T-helper 17 cell (primary cell): ENCODE measurements at places on chromosomes 3 and 15. TPM values are rescaled to one million over a fixed set of nuclear protein-coding genes. Genes with fewer than 3 reads are reported as not detected.

CCR3 gene
- 0.37 TPM for total RNA-seq

TMEM212 gene
- total RNA-seq = not detected

C3orf20 gene
- total RNA-seq = 0.12 TPM

DNA sequence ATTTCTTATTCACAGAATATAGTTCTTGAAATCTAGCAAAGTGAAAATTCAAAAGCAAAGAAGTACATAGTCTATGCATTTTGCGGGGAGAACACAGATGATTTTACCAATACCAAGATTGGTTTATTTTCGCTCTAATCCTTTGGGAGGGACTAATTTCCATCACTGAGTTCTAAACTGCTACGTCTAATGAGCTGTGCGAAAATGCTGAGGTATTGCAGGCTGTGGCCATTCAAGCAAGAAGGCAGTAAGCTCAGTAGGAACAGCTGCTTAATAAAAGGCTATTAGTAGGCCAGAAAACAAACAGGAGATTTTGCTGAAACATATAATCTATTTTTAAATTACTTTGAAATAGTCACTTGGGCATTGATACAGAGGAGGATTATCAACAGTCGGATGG, 379.0 kb downstream of the CNTN4 start:
- no peak for DNase-seq

DNA sequence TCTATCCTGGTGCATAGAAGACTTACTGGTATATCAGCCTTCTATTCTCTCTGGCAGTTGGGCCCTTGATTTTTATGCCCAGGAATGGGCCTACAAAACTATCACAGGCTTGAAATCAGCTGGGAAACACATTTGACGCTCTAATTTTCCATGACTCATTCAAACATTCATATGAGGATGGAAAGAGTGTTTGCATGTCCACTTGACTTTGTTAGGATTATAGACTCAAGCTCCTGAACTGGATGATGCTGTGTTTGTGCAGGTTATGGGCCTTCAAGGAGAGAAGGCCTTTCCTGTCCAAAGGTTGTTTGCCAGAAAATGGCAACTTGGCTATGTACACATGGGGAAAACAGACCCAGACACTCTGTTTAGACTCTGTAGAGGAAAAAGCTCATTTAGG, 219.9 kb downstream of the GAP43 start:
- DNase-seq = no peak

DNA sequence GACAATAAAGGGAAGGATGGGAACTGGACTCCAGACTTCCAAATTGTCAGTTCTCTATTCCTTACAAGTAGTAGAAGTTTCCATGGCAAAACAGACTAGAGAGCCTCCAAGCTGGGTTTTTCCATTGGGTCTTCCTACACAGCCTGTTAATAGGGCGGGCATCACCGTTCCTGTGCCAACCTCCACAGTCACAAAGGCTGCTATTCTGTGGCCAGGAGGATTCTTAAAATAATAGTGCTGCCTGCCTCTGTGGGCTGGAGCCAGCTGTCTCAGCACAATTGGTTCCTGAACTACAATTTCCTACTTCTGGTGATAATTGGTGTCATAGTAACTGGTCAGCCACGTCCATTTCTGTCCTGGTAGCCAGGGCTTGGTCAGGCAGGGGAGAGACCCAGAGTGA, 38.6 kb downstream of the LYZL4 start:
- DNase-seq = no peak

- no peak for DNase-seq
Measured at GRCh38 chr15:66356077-66356358, 467 bp downstream of the TIPIN start.

- no peak for DNase-seq
Measured at GRCh38 chr15:23823508-23823907, 136.4 kb upstream of the NDN start.

DNA sequence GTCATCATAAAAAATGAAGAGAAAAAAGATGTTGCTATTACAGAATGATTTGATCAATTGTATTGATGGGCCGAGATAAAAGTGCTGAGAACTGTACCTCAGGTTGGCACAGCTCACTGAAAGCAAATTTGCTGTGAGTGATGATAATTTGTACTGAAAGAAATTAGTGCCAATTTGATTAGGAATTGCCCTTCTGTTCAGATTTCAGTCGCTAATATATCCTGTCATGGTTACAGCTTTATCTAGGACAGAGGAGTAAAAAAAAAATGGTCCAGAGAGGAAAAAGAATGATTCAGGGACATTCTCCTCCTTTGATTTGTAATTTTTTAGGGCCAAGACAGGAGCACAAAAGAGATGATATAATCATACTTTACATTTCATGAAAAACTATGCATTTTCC, 1264.2 kb downstream of the ROBO2 start:
- DNase-seq = no peak

DNA sequence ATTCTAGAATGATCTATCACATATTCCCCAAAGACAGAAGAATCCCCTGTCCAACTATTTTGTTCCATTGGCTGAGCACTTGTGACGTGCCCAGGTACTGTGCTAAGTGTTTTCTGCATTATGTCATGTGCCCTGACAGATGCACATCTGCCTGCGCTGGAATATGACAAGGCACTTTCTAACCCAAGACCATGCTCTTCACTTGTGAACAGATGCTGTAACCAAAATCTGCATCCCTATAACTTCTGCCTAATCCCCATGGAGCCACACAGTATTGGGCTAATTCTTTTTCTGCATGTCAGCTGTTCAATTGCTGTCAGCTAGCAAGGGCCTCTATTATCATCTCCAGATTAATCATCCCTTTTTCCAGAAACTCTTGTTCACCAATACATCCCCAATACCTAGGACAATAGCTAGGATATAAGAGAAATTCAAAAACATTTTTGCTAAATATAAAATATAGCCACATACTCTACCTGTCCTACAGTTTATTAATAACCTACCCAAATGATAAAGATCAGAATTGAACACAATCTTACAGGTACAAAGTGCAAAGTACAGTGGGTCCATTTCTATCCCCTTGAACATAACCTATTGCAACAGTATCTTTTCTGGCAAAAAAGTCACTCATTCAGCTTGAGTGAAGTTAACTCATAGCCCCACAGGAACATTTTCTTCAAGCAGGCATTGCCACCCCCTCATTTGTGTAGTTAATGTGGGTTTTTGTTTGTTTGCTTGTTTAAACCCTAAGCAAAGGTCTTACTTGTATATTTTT, 109.4 kb upstream of the LRRN1 start:
- no peak for DNase-seq

GRCh38 chr15:62858343-62858742, 184.2 kb upstream of the TPM1 start:
- DNase-seq = no peak

- no peak for DNase-seq
Measured at GRCh38 chr3:13644341-13645117, 95.6 kb downstream of the FBLN2 start.
